ENCODE measurements at places on chromosomes 6 and 20.

DNA sequence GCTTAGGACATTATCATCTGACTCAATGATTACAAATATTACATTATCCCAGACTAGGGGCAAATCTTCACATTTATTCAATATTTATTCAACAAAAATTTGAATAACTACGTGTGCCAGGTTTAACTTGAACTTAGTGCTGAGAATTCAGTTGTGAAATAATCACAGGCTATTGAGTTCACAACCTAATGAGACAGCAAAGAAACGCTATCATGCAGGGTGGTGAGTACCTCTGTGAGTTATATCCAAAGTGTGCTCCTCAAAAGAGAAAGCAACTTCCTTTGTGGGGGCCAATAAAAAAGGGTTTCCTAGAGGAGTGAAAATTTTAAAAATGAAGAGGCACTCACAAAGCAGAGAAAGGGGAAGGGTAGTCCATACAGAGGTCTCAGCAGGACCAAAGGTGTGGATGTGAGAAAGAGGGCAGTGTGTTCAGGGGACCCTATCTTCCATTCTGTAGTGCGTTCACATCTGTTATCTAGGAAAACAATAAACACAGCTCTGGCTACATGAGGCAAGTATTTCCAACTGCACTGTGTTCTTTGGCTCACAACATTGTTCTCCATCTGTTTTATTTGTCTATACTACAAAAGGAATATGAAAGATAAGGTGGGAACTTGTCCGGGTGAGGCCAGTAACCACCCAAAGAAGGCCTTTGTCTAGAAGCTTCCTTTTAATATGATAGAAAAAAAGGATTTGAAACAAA, 155.4 kb upstream of the MARCKS start:
- DNase-seq, result no peak

- no peak for DNase-seq
Observed at GRCh38 chr6:91716361-91716760, 1129.5 kb upstream of the MAP3K7 start.

DNA sequence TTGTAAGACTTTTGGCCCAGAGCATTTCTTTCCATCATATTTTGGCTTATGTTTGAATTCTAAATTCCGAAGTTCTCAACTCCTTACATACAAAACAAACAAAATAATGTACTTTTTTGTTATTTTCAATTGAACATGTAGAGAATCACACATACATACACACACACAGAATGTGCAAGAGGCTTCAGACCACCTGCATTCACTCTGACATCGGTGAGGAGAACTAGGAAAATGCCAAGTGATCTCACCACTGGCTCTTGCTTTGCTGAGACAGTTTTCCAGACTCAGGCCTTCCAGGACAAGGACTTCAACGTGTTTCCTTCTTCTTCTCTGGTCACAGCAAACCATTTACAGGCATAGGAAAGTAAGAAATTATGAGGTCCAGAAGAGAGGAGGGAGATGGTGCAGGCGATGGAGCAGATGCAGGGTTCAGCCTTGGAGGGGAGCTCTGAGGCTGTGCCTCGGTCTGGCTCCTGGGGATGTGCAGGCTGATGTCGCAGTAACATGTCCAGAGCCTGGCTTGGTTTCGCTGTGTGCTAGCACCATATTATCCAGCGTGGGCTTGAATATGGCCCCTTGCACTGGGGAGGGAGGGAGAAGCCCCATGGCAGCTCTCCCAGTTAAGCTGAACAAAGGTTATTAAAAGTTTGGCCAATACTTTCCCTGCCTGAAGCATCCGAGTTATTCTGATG, 93.4 kb downstream of the DACT2 start:
- DNase-seq, result no peak

- DNase-seq, result peak; percentile 84
Observed at GRCh38 chr6:137927777-137928218, 60.7 kb downstream of the TNFAIP3 start.

- no peak for DNase-seq
Observed at GRCh38 chr6:46136831-46137230, 7.0 kb downstream of the ENPP4 start.

DNA sequence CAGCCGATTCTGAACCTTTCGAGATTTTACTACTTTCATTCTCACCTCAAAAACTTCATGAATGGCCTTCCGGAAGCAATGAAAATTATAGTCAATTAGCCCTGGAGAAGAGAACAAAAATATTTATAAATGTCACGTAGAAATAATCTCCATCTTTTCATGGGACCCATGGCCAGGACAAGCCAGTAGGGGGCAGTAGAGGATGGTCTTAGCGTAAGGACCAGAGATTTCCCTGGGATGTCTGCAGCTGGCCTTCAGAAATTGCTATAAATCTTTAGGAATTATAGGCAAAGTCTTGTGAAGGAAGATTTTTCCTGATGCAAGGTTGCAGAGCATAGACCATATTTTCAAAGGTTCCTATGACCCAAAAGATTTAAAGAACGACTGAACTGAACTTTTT, 15.6 kb upstream of the UBE2J1 start:
- peak; percentile 78 for DNase-seq

DNA sequence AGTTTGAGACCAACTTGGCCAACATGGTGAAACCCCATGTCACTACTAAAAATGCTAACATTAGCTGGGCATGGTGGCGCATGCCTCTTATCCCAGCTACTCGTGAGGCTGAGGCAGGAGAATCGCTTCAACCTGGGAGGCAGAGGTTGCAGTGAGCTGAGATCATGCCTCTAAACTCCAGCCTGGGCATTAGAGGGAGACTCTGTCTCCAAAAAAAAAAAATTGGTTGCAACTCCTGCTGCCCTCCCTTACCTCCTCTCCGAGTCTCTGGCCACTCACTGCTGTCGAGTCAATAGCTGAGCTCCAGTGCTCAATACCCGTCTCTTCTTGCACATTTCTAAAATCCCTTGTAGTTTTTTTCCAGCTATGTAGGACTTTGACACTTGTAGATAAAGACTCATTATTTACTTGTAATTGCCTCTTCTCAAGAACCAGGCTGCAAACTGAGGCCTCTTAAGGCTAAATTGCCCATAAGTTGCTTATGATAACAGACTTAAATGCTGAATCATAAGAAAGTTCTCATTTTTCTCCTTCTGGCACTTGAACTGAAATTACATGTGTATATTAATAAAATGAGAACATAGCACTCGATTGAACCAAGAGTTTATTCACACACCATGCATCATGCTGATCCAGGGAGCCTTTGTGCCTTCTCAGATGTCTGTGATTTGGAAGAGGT, 13.8 kb downstream of the HECA start:
- DNase-seq, result no peak

DNA sequence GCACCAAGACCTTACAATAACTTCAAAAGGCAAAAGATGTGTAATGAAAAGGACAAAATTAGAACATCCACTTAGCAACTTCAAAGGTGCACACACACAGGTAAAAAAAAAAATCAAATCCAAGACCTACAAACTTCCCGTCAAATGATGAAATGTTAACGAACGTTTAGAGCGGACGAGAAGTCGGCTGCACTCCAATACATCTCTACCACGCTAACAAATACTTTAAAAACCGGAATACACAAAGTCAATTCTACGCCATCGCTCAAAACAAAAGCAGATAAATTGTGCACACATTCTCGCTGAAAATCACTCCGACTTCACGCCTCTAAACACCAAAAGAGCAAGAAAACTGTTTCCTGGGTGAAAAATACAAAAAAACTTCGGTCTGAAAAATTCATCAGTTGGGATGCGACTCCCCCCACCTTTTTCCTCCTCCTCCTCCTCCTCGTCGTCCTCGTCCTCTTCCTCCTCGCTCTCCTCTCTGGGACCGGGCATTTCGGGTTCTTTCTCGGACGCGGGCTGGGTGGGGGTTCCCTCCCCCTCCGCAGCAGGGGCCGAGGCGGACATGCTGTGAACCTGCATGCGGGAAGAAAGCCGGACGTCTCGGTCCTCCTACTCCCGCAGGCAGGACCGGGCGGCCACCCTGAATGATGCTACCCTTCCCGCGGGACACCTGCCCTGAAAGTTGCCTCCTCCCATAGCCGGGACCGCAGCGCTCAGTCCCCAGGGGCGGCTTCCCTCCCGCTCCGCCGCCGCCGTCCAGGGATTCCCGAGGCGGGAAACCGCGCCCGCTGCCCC, 712 bp downstream of the DEK start:
- DNase-seq, result peak; percentile 27
